ENCODE measurements at places on chromosomes 5 and 9. TPM values are rescaled to one million over a fixed set of nuclear protein-coding genes. Genes with fewer than 3 reads are reported as not detected.
A peak's percentile ranks its signal among the peaks of the same experiment; 100 is the strongest.

Gene PRSS3
- not detected for total RNA-seq

Gene TEX48
- total RNA-seq = 0.65 TPM

Gene CDO1
- 0.18 TPM for total RNA-seq

Gene QRFP
- total RNA-seq = not detected

- peak; percentile 85 for DNase-seq
These were observed 134.4 kb downstream of the AOPEP start for GRCh38 chr9:94860678-94861588.

DNA sequence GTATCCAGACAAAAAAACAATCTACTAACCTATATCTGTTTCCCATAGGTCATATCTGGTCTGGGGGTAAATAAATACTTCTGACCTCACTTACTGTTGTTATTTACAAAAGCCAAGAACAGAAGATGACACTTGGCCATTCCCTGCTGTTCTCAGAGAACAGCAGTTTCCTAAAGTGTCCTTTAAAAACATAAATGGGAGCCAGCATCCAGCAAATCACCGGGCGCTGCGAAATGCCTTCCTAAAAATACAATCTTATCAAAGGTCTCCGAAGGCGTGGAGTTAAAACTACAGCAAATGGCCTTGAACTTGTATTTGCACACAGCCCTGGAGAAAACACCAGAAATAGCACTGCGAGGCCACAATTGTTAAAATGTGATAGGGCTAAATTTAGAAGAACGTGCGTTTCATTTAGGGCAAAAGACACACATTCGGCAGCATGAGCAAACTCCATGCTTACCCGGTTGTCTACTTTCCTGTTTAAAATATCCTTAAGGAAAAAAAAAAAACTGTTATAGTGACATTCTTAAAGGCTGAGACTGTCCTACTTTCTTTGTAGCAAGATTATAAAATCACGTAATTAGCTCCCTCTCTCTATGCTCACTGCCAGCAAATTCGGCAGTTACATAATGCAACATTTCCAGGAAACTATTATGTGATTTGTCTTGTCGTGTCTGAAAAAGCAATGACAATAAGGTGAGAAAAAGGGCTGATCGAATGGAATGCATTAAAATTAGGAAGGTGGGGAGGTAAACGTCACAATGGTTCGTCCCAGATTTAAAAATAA is 1.5 kb downstream of the NFIL3 start:
- no peak for DNase-seq

- DNase-seq = no peak
These were observed 218.1 kb downstream of the MPDZ start for GRCh38 chr9:13061390-13061789.

Gene EIF4E1B
- not detected for total RNA-seq

Data from activated CD8-positive, alpha-beta T cell treated with anti-CD3 and anti-CD28 coated beads for 36 hours (primary cell).